ENCODE measurements at places on chromosomes 5 and 9. TPM values are rescaled to one million over a fixed set of nuclear protein-coding genes. Genes with fewer than 3 reads are reported as not detected.

The LRRC14B gene
- total RNA-seq: not detected

The CSF2 gene
- not detected for total RNA-seq

The ST8SIA4 gene
- total RNA-seq: 0.30 TPM

The PDCD1LG2 gene
- total RNA-seq: 22.8 TPM

The RANBP3L gene
- total RNA-seq: 0.07 TPM

The ADAMTS19 gene
- 0.33 TPM for total RNA-seq

The IARS1 gene
- total RNA-seq: 355 TPM

The TLX3 gene
- total RNA-seq: not detected
